ENCODE measurements at places on chromosomes 7 and 10.

GRCh38 chr7:140571538-140572122 is 69.0 kb downstream of the DENND2A start:
- no peak for DNase-seq

GRCh38 chr10:120506674-120507073 is 49.6 kb downstream of the PLPP4 start:
- DNase-seq: no peak

DNA sequence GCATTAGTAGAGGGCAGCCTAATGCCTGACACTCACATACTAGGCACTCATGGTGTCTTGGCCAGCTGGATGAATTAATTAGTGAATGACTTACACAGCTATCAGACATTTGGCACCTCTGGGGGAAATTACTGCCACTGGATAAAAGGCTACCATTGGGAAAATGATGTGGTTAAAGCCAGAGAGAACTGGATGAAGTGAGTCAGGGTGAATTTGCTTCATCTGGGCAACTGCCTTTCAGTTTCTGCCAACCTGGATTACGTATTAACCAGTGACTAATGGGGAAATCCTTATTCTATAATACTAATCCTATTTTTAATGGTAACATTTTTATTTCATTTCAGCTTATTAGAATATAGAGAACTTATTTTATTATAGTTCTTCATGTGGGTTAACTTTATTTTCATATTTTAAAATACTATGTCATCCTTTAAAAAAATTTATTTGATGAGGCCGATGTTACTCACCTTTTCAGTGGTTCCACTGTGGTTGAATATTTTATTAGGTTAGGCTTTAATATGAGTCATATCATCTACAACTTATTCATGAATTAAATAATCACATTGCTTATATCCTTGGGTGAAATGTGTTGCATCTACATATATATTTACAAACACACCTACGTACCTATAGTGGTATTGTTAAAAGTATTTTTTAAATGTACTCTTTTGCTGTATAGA is 85.6 kb upstream of the CAPZA2 start:
- no peak for DNase-seq

DNA sequence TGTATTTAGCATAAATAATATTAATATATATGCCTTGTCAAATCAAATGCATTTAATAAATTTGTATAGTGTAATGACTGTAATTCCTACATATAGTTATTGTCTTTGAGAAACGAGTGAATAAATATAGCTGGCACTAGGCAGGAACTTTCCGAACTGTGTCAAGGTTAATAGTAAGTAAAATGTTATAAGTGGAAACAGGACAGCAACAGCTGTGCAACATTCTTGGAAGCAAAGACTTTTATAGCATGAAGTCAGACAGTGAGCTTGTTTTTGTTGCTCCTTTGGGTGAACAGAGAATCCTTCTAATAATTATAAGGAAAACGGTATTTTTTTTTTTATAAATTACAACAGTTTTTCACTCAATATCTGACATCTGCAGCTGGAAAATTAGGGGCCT is 14.0 kb upstream of the EXOC6 start:
- DNase-seq: no peak

GRCh38 chr10:123478116-123478515 is 188.0 kb upstream of the GPR26 start:
- DNase-seq: no peak

- no peak for DNase-seq
Measured at GRCh38 chr7:25122373-25122772, 2.7 kb downstream of the CYCS start.

GRCh38 chr7:39045231-39045630 is 67.5 kb downstream of the POU6F2 start:
- DNase-seq: no peak

- no peak for DNase-seq
Measured at GRCh38 chr7:129166745-129167144, 21.7 kb upstream of the SMO start.

- no peak for DNase-seq
Measured at GRCh38 chr7:127557803-127558202, 27.6 kb downstream of the GCC1 start.
